NCI-H460 (cell line): ENCODE measurements at places on chromosomes 5 and 9.

DNA sequence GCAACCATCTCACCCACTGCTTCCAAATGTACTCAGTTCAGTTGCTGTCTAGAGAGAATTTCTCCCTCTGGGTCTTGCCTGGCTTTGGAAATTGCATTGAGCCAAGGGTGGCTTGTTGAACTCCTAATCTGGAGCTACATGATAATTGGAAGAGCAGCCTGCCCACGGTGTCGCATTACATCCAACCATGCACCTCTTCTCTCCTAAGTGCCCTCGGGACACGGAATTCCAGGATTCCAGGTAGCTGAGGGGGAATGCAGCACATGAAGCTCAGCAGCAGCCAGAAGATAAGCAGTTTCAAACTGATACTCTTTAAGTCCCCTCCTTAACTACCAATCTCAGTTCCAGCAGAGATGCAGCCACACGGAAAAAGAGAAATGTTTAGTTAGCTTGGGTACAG lies 509.4 kb upstream of the KLF4 start:
- DNase-seq, result no peak

- no peak for DNase-seq
These were observed 12.1 kb downstream of the ZBTB34 start for GRCh38 chr9:126872516-126872915.

- DNase-seq, result no peak
These were observed 69.5 kb upstream of the XPA start for GRCh38 chr9:97766610-97767009.

- no peak for DNase-seq
These were observed 157.6 kb upstream of the IRX2 start for GRCh38 chr5:2909035-2909434.

DNA sequence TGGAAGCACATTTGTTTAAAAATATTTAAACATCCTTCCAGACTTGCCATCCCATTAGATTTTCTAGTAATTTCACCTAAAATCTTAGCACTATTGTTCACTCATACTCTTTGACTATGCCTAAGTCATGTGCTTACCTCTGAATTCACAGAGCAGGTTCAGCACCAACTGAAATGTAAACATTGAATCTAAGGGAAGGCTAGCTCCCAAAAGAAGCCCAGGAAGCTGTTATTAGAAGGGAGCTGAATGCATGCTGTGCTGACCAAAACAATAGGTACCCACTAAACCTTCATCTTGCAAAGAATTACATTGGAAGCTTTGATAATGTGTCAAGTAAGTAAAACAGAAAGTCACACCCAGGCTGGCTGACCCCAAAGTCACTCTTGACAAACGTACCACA lies 571.3 kb downstream of the GABRG2 start:
- no peak for DNase-seq

- no peak for DNase-seq
These were observed 602.6 kb downstream of the CDH12 start for GRCh38 chr5:22250528-22250927.

DNA sequence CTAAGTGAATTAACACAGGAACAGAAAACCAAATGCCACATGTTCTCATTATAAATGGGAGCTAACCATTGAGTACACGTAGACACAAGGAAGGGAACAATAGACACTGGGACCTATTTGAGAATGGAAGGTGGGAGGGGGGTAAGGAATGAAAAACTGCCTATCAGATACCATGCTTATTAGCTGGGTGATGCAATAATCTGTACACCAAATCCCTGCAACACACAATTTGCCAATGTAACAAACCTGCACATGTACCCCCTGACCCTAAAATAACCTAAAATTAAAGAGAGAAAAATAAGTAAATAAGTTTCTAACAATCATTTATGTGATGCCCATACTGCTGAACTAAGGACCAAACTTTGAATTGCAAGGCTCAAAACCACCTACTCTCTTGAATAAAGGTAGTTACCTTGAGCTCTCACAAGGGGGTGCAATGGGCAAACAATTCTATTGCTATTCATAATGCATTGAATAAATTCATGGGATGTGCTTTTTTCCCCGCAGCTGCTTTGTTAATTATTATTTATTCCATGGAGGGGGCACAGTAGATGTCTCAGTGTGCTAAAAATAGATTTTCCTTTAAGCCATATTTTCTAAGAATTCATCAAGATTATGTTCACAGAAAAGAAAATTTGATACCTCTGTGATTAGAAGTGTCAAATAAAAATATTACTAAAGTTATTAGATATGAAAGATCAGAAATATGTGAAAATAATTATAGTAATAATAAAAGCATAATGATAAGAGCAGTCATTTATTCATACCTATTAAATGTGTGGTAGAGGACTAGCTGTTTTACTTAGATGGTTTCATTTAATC lies 76.2 kb upstream of the PTPN3 start:
- DNase-seq, result peak; percentile 70

DNA sequence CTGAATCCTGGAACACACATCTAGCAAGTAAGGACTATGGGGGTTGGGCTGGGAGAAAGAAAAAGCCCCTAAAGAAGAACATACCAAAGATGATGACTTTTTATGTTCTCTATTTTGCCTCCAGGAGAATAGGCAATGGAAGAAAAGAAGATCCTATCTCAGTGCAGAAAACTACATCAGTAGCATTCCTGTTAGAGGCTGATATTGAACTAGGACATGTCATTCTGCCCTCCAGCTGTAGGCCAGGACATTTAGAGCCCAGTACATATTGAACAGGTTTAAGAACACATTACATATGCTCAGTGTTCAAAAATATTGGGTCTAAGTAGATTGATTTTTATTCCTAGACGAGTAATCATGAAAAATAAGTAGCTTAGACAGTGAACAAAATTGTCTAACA lies 24.7 kb downstream of the PRLR start:
- DNase-seq, result no peak
